ENCODE measurements at places on chromosomes 16 and 17. TPM values are rescaled to one million over a fixed set of nuclear protein-coding genes. Genes with fewer than 3 reads are reported as not detected.
A peak's percentile ranks its signal among the peaks of the same experiment; 100 is the strongest.

DNA sequence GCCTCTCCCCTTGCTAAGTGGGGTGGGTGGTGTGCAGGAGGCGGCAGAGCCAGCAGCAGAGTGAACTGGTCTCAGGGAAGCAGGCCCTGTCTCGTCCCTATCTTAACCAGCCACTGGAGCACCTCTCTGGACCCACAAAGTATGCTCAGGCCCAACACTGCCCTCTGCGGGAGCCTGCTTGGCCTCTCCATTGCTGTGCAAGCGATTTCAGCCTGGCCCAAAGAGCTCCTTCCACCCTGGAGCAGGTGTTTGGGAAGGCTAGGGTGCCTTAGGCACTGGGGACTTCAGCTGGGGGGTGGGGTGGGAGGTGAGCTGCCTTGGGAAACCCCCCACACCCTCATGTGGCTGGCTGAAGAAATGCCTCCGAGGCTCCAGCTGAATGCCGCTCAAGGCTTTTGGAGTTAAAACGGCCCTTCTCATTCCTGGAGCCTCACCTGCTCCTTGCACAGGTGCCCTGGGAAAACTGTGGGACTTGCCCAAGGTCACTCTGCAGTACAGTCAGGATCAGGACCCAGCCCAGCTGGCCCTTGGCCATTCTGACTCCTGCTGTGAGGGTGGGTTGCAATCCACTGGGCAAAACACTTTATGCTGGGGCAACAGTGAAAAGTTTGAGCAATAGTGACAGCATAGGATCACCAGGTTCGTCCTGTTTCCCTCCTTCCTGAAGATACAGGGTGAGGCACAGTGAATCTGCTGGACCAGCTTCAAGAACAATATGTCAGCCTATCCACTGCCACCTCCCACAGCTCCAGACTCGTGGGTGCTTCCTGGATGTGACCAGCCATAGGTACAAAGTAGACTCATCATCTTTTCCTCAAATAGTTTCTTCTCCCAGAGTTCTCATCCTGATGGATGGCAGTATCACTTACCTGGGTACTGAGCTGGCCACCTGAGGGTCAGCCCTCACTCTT, 5.9 kb upstream of the UBE2O start:
- no peak overlapping the region for H3K27ac ChIP-seq
- H3K4me1 ChIP-seq: no peaks in the 10 kb centered on the region
- H3K27me3 ChIP-seq: no peaks in the 10 kb centered on the region
- H3K4me3 ChIP-seq: no peak overlapping the region
- H3K36me3 ChIP-seq: no peaks in the 10 kb centered on the region

GRCh38 chr16:61547626-61548025, 488.6 kb downstream of the CDH8 start:
- H3K4me1 ChIP-seq: peaks cover 16% of the 10 kb centered on the region
- H3K4me3 ChIP-seq: no peak overlapping the region
- no peak for DNase-seq
- no peaks in the 10 kb centered on the region for H3K27me3 ChIP-seq
- H3K36me3 ChIP-seq: no peaks in the 10 kb centered on the region
- no peak overlapping the region for H3K27ac ChIP-seq

Gene PLA2G10
- not detected for total RNA-seq

DNA sequence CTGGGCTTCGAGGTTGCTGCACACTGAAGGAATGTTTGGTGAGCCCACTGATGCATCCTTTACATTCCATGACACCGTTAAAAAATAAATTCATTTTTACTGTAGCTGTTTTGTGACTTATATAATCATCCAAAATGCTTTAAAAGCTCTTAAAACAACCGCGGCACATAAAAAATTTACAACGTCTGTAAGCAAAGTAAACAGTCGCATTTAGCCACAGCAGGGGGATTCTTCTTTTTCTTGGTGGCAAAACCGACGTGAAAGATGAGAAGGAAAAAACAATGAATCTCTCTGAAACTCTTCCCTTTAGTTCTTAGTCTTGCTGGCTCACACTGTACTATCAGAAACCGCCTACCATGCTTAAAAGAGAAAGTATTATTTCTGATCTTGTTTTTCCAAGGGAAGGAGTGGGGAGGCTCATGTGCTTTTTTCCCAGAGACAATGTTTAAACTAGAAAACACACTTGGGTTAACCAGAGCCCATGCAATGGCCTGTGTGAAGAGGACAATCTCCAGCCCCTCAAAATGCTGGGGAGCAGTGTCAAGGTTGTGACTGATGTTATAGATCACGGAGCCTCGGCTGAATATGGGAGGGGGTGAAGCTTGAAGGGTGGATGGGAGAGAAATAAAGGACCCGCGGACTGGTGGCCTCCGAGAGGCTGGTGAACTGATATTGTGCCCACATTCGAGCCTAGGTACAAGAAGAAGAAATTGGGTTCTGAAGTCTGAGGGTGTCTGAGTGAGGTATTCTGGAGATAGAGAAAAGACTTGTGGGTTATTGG, 91.1 kb downstream of the IRF8 start:
- H3K36me3 ChIP-seq: no peaks in the 10 kb centered on the region
- no peaks in the 10 kb centered on the region for H3K27me3 ChIP-seq
- H3K27ac ChIP-seq: no peak overlapping the region
- no peak for DNase-seq

Gene EME1
- 3.9 TPM for total RNA-seq

GRCh38 chr16:12323007-12323758, 346.6 kb downstream of the SNX29 start:
- DNase-seq: no peak
- no peaks in the 10 kb centered on the region for H3K36me3 ChIP-seq
- H3K27me3 ChIP-seq: no peaks in the 10 kb centered on the region

GRCh38 chr17:4514206-4514605, 15.5 kb downstream of the SPNS2 start:
- DNase-seq: no peak
- H3K36me3 ChIP-seq: no peaks in the 10 kb centered on the region
- H3K27ac ChIP-seq: no peak overlapping the region
- H3K4me3 ChIP-seq: no peak overlapping the region

Gene MEFV
- total RNA-seq: 6.1 TPM

DNA sequence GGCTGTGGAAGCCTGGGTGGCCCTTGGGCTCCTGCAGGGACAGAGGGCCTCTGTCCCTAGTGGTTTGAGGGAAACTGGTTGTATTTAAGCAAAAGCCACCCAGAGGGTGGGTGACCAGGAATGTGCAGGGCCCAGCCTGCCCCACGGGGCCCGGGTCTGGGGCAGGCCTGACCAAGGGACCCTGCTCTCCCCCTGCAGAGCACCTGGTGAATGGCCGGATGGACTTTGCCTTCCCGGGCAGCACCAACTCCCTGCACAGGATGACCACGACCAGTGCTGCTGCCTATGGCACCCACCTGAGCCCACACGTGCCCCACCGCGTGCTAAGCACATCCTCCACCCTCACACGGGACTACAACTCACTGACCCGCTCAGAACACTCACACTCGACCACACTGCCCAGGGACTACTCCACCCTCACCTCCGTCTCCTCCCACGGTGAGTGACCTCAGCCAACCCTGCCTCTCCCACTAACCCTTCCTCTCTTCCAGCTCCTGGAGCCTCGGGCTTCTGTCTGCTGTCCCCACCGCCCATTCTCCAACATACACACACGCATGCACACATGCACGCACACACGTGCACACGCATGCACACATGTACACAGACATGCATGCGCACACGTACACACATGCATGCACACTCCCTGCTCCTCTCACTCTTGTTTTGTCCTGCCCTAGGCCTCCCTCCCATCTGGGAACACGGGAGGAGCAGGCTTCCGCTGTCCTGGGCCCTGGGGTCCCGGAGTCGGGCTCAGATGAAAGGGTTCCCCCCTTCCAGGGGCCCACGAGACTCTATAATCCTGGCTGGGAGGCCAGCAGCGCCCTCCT, 10.4 kb downstream of the GALK1 start:
- H3K4me3 ChIP-seq: peak overlapping the region; percentile 73
- peaks cover 28% of the 10 kb centered on the region for H3K4me1 ChIP-seq
- H3K36me3 ChIP-seq: peaks cover 4% of the 10 kb centered on the region
- H3K27me3 ChIP-seq: no peaks in the 10 kb centered on the region

DNA sequence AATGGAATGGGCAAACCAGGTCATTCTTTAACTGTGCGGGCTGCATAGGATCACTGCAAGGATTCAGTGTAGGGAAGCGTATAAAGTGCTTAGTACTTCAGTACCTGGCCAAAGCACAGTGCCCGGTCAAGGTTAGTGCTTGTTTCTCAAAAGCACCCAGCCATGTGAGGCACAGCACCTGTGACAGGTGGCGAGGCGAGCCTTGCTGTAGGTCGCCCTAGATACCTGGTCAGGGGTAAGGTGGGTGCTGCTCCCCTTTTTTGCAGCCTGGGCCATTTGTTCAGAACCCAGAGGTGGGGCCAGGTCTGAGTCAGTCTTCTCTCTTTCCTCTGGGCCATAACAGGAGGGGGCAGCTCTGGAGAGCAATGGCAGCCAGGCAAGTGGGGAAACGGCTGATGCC, 172.0 kb downstream of the IRF8 start:
- H3K27ac ChIP-seq: no peak overlapping the region
- no peaks in the 10 kb centered on the region for H3K36me3 ChIP-seq
- no peaks in the 10 kb centered on the region for H3K27me3 ChIP-seq
- no peak overlapping the region for H3K4me3 ChIP-seq
- H3K4me1 ChIP-seq: no peaks in the 10 kb centered on the region
- no peak for DNase-seq

DNA sequence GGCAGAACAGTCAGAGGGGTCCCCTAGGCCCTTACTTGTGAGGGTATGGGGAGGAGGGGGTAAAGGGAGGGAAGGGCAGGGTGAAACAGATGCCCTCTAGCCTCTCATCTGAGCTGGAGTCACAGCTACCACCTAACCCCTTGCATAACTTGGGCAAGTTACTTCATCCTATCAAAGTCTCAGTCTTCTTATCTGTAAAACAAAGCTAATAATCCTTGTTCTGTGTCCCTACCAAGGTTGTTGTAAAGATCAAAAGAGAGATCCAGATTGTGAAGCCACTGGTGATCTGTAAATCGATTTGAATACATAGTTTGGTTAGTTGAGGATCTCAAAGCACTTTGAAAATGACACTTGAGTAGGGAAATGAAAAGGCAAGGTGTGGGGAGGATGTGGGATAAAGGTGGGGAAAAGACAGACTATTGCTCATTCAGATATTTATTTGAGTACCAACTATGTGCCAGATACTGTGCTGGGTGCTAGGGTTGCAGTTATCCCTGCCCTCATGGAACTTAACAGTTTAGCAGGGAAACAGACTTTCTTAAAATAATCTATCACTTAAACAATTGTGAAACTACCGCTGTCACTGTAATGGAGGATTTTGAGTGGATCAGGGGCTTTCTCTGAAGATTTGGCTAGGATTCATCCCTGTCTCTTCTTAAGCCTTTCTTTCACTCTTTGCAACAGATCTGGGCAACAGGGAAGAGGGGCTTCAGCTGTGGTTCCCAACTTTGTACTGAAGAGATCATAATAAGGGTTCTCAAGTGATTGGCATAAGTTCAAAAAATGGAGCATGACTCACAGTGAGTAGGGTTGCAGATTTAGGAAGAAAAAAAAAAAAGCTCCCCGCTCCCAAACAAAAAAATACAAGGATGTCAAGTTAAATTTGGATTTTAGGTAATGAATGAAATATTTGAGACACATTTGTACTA, 3.0 kb downstream of the HEATR9 start:
- no peak overlapping the region for H3K27ac ChIP-seq
- H3K4me1 ChIP-seq: peaks cover 14% of the 10 kb centered on the region
- no peak for DNase-seq
- H3K27me3 ChIP-seq: no peaks in the 10 kb centered on the region
- no peak overlapping the region for H3K4me3 ChIP-seq

Gene NME4
- 68.7 TPM for total RNA-seq

- DNase-seq: no peak
- H3K27me3 ChIP-seq: no peaks in the 10 kb centered on the region
- H3K27ac ChIP-seq: peak overlapping the region; percentile 11
Measured at GRCh38 chr17:50203086-50203485, 1.7 kb upstream of the COL1A1 start.

Gene PRDM7
- not detected for total RNA-seq

DNA sequence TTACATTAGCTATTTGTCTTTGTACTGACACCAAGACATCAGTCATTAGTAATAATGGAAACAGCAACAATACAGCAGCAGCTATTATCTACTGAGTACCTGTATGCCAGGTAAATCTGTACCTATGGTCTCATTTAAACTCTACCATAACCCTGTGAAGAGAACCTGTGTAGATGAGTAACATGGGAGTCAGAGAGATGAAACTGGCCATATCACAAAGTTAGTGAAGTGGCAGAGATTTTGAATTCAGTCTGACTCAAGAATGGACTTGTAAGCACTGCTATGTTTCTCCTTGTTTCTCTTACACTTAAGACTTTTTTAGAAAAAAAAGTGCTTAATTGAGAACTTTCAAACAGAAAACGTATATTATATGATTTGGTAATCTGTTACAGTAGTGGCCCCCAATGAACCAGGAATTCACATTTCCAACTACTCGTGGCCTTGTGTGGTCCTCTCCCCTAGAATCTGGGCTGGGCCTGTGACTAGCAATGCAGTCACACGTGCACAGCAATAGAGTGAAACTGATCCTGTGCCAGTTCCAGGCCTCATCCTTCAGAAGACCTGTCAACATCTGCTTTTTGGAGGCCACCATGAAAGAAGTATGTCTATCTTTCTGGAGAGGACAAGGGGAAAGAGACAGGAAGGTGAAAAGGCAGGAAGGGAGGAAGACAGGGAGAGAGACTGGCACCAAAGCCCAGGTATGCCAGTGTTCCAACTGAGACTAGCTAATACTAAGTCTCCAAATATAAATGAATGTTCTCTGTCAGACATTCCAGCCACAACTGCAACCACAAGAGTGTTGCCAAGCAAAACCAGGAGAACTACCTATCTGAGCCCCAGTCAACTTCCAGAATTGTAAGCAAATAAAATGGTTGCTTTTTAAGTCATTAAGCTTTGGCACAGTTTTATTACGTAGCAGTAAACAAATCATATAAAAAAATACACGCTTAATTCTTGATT, 12.0 kb downstream of the CRLF3 start:
- DNase-seq: no peak
- H3K27me3 ChIP-seq: no peaks in the 10 kb centered on the region
- H3K4me1 ChIP-seq: no peaks in the 10 kb centered on the region
- no peak overlapping the region for H3K4me3 ChIP-seq
- H3K27ac ChIP-seq: peak overlapping the region; percentile 23

DNA sequence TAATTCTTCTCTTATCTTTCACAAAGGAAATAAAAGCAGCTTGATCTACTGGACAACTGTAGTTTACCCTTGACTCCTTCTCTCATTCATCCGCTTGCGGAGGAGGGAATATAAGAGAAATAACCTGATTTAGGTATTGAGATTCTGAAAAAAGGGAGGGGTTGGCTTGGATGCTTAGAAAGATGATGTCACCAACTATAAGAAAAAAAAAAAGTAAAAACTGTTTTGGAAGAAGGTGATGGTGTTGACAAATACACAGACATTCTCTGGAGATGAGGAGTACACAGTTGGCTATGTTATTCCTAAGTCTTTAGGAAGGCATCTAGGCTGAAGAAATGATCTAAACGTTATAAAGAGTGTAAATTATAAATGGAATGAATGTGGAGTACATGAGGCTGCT, 103.3 kb downstream of the TMEM114 start:
- no peaks in the 10 kb centered on the region for H3K4me1 ChIP-seq
- H3K36me3 ChIP-seq: no peaks in the 10 kb centered on the region
- H3K27ac ChIP-seq: no peak overlapping the region
- DNase-seq: no peak

- no peaks in the 10 kb centered on the region for H3K27me3 ChIP-seq
- no peak overlapping the region for H3K4me3 ChIP-seq
- peaks cover 50% of the 10 kb centered on the region for H3K36me3 ChIP-seq
- no peaks in the 10 kb centered on the region for H3K4me1 ChIP-seq
- no peak overlapping the region for H3K27ac ChIP-seq
Measured at GRCh38 chr17:29111816-29112499, 68.2 kb downstream of the MYO18A start.

- DNase-seq: no peak
- peak overlapping the region; percentile 49 for H3K27ac ChIP-seq
- H3K36me3 ChIP-seq: no peaks in the 10 kb centered on the region
- no peaks in the 10 kb centered on the region for H3K27me3 ChIP-seq
- peaks cover 21% of the 10 kb centered on the region for H3K4me1 ChIP-seq
Measured at GRCh38 chr16:67481561-67482232, 740 bp upstream of the ATP6V0D1 start.

All from thoracic aorta (tissue), 2 donors.